Hypothalamus (tissue), 51 donors: ENCODE measurements at places on chromosomes 13 and 19.

GRCh38 chr19:47381653-47382279, 32.7 kb downstream of the DHX34 start:
- no peak for DNase-seq

GRCh38 chr13:63124863-63125262, 1709.2 kb upstream of the PCDH20 start:
- no peak for DNase-seq

- no peak for DNase-seq
These were observed 11.4 kb downstream of the NDUFA11 start for GRCh38 chr19:5891938-5892771.

- DNase-seq, result no peak
These were observed 541.4 kb upstream of the MIR17HG start for GRCh38 chr13:90806016-90806615.

DNA sequence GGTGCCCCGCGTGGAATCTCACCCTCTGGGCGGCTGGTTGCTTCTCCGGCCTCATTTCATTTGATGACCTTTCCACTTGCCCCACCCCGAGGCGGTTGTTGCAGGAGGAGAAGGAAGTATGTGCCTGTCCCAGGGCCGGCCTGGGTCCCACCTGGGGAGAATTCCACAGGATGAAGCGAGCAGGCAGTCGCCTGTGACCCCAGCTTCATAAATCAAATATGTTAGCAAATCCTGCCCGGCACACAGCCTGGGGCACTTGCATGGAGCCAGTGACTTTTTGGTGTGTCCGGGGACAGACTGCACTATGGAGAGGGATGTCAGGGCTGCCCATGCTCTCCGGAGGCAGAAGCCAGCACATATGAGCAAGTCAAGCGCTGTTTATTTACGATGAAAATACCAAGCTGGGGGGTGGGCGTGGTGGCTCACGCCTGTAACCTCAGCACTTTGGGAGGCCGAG, 19.7 kb upstream of the ZBTB7A start:
- DNase-seq, result no peak
